ENCODE measurements at places on chromosomes 4 and X. TPM values are rescaled to one million over a fixed set of nuclear protein-coding genes. Genes with fewer than 3 reads are reported as not detected.

The APELA gene
- polyA plus RNA-seq: not detected

The PHEX gene
- 0.59 TPM for polyA plus RNA-seq

The KLHL15 gene
- polyA plus RNA-seq: 11.2 TPM

The CD40LG gene
- not detected for polyA plus RNA-seq

The RAB41 gene
- not detected for polyA plus RNA-seq

The ABHD18 gene
- 10.9 TPM for polyA plus RNA-seq

The RAB9A gene
- 30.6 TPM for polyA plus RNA-seq

The BRS3 gene
- not detected for polyA plus RNA-seq

The CORIN gene
- 0.25 TPM for polyA plus RNA-seq

The GJB1 gene
- 0.18 TPM for polyA plus RNA-seq

The SPANXA1 gene
- not detected for polyA plus RNA-seq

The GASK1B gene
- polyA plus RNA-seq: 0.40 TPM

Data from neural cell (in vitro differentiated cells).